ENCODE measurements at places on chromosomes 11 and 22.

DNA sequence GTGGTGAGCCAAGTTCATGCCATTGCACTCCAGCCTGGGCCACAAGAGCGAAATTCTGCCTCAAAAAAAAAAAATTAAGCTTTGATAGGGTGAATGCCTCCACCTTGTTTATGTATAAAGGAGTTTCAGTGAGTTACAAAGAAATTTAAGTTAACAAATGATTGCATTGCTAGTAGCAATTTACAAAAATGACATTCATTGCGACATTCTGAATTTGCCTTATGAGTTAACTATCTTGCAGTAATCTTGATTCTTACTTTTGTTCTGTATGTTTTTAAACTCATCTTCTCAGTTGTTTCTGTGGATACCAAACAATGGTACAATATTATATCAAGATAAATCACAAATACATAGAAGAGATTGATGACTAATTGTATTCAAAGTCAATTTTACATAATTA lies 207.0 kb downstream of the DDX10 start:
- DNase-seq, result no peak

- no peak for DNase-seq
Observed at GRCh38 chr11:122706291-122707088, 51.0 kb downstream of the UBASH3B start.

GRCh38 chr22:50226875-50227165 lies 18.0 kb downstream of the TUBGCP6 start:
- no peak for DNase-seq

DNA sequence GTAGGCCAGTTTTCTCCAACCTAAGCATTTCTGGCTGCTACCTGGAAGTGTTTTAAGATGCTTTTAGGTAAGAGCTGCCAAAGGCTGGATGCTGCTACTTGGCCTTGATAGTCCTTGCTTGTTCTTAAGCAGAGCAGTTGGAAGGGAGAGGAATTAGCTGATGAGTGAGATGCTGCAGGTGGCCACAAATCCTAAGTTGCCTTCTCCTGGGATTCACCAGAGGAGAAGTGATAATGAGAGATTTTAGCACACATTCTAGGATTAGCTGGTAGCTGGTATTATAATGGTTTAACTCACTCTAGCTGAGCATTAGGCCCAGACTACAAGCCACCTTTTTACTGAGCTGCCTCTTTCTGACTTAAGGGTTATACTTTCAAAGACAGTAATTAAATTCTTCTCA lies 442.9 kb upstream of the RAG2 start:
- no peak for DNase-seq

GRCh38 chr22:33126881-33127280 lies 68.7 kb upstream of the SYN3 start:
- no peak for DNase-seq

- DNase-seq, result no peak
Observed at GRCh38 chr11:73047773-73048371, 94.2 kb downstream of the FCHSD2 start.

- no peak for DNase-seq
Observed at GRCh38 chr22:48226026-48227013, 1463.9 kb downstream of the TBC1D22A start.

GRCh38 chr11:76512851-76513653 lies 68.2 kb downstream of the EMSY start:
- no peak for DNase-seq

DNA sequence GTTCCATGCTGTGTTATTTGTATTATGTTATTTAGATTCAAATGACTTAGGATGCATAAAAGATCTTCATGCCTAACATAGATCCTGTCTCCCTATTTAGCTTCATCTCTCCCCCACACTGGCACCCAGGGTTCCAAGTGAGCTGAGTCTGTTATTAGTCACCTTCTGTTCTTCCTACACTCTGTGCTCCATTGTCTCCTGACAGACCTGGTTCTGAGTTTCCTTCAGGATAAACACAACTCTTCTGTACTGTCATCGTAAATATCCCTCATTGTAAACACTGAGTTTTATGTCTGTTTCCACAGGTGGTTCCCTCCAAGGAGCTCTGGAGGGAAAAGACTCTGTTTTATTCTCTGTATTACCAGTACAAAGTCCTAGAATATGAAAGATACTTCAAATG lies 8.7 kb downstream of the MMP26 start:
- DNase-seq, result no peak

DNA sequence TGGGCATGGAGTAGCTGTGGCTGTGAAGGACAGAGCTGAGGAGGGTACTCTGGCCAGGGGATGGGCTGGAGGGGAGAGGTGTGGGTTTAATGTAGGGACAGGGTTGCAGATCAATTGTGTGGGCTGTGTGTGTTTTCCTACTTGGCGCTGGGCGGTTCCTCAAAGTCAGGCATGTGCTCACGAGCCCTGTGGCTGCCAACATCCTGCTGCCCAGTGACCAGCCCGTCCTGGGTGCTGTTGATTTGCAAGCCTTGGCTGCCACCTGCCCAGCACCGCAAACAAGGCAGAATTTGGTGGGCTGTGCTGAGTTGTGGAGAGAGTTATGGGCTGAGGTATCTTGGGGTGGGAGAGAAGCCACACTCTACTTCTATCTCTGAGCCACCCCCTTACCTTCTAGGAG lies 69.2 kb downstream of the SCN3B start:
- no peak for DNase-seq

DNA sequence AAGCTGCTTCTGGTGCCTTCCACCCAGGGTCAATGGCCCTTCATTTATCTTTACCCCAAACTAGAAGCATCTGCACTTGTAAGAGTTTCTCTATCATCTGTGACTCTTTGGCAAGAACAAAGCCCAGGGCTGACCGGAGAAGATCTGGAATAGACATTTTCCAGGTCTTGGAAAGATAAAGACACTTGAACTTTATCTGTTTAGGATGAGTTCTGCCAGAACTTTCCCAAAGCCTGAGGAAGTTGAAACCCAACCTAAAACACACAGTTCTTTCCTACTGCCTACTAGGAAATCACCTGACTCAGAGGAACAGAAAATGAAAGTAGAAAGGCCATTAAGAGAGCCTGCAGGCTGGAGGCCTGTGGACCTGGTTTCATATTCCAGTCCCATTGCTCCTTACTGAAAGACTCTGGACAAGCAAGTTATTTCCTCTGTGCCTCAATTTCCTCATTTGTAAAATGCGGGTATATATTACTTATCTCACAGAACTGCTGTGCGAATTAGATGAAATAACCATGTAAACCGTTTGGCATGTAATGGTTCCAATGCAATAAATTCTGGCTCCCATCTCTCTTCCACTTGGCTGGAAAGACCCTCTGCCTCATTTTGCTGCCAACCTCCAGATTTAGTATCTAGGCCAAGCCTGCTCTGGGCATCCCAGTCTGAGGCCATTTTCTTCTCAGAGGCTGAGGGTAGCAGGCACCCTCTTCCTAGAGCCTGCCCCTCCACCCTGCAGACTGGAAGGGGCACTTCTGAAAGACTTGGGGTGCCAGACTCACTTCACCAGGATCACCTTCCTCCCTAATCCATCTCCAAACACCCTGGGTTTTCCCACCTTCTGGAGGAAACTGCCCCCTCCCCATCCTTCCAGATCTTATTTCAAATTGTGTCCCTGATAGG lies 1.2 kb downstream of the UBE2L6 start:
- DNase-seq, result peak; percentile 70

DNA sequence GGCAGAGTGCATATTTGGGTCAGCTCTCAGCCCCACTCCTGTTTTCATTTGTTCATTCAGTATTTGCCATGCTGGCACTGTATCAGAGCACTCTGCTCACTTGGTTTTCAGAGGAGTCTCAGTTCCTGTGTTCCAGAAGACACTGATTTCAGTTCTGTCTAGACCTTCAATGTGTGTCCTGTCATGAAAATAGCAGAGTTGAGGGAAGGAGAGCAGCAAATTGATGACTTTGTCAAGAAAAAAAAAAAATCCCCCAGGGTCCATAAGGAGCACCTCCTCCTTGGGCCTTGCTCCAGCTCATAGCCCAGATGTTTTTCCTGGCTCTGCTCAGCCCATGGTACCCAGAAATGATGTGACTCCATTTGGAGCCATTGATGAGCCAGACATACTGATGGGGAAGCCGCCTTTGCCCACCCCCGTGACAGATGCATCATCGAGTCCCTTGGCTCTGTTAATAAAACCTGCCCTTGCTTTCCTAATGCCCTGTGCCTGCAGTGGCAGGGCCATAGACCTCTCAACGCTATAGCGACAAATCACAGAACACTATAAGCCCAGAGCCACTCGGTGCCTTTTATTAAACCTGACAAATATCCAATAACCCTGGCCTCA lies 107.0 kb downstream of the PKNOX2 start:
- DNase-seq, result no peak

GRCh38 chr11:10338287-10338686 lies 33.4 kb downstream of the ADM start:
- DNase-seq, result no peak

DNA sequence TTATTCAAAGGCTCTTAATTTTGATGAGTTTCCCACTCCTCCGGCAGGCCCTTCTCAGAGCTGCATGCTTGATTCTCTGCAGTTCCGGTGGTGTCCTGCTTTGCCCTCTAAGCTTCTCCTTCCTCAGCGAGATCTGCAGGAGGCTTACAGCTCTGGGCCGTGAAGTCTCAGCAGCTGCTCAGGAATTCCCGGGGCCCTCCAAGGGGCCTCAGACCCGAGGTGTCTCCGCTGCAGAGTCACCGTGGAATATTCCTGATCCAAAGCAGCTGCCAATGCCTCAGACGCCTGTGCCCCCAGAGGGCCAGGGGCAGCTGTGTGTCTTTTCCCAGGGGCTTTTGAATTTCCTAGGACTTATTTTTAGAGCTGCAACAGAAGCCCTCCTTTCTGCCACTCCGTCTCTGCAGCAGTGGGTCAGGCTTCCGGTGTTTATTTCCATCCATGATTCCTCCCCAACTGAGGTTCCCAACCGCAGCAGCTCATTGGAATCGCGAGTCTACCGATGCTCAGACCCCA lies 37.2 kb downstream of the RPS6KA4 start:
- no peak for DNase-seq

GRCh38 chr11:112519751-112520150 lies 259.1 kb upstream of the PLET1 start:
- DNase-seq, result no peak

DNA sequence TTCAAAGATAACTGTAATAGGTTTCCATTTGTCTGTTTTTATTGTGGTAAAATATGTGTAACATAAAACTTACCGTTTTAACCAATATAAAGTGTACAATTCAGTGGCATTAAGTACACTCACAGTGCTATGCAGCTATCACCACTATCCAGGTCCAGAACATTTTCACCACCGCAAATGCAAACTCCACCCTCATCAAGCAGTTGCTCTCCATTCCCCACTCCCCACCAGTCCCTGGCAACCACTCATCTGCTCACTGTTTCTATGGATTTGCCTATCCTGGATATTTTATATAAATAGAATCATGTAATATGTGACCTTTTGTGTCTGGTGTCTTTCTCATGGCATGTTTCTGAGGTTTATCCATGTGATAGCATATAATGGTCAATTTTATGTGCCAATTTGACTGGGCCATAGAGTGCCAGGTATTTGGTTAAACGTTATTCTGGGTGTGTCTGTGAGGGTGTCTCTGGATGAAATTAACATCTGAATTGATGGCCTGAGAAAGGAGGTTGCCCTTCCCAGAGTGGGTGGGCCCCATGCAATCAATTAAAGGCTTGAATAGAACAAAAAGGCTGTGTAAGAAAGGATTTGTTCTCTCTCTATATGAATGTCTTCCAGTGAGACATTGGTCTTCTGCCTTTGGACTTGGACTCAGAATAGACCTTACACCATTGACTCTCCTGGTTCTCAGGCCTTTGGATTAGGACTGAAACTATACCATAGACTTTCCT lies 17.2 kb upstream of the SMCO4 start:
- DNase-seq, result no peak

DNA sequence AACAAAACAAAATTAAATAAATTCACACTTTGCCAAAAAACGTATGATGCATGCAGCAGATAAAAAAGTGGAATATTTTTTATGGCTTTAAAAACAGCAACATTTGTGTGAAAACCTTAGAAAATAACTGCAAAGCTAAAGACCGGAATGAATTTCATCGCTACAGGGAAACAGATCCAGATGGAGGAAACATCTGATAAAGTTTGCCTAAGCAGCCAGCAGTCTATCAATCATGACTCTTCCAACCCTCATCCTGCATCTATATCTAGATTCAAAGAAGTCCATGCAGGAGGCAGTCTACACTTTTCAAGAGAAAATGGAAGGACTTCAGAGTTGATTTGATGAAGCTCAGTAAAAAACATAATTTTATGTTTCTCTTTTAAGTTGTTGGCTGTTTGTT lies 126.8 kb downstream of the SWAP70 start:
- peak; percentile 39 for DNase-seq

DNA sequence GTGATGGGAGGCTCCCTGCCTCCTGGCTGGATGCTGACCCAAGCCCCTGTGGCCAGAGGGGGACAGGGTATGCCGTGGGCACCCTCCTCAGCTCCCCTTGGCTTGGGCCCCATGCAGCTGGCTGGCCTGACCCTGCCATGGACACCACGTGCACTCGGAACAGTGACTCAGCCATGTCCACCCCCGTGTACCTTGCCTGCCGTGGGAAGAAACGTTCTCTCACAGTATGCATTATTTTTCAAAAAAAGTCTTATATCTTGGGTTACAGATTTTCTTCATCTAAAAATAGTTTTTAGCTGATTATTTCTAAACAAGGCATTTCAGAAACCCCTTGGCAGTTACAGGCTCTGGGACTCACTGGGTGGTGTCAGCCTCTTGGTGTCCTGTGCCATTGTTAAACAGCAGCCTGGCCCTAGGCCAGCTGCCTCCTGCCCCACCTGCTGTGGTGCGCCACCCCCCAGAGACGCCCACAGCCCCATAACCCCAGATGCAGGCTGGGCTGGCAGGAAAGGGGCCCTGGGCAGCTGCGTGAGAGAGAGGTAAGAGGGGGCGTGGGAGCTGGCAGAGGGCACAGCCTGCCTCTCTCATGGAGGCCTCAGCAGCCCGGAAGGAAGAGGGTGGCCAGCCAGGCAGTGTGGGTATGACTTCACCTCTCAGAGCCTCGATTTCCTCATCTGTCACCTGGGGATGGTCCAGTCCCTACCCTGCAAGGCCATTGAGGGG lies 99.8 kb downstream of the MORC2 start:
- no peak for DNase-seq

DNA sequence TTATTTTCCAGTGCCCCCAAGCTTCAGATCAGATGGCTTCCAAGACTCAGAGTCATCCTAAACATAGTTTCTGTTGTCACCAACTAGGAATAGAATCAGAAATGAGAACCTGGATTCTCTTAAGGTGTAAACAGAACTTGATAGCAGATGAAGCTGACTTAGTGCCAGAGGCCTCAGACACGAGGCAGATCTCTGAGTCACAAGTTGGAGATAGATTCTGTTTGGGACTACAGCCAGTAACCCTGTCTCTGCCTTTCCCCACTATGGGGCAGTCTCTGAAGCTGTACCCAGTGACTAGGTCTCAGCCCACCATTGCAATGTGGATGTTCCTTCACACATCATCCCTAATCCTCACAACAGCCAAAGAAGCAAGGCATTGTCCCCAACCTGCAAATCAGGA lies 25.4 kb downstream of the NEU3 start:
- DNase-seq, result no peak

DNA sequence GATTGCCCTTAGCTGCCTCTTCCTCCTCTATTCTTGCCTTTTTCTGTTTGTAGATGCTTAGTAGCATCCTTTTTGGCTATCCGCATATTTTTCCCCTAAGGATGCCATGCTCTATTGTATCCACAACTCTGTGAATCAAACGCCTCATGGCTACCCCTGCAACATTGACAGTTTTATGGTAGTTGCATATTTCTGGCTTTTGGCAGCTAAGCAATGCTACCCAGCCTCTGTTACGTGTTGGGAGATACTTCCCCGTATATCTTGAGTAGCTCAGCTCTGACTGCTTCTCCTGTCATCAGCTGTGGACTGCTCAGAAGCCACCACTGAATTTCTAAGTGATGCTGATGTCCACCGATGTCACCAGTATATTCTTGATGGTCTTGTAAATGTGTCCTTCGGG lies 15.1 kb upstream of the SLC3A2 start:
- DNase-seq, result no peak

- no peak for DNase-seq
Observed at GRCh38 chr11:12248330-12248729, 129.0 kb upstream of the PARVA start.

Measured in hematopoietic multipotent progenitor cell treated with erythropoietin and hydrocortisone succinate and interleukin-3 and kit ligand, for 17 days (in vitro differentiated cells).